Bronchial epithelial cell (primary cell): ENCODE measurements at places on chromosomes 2 and 18.

DNA sequence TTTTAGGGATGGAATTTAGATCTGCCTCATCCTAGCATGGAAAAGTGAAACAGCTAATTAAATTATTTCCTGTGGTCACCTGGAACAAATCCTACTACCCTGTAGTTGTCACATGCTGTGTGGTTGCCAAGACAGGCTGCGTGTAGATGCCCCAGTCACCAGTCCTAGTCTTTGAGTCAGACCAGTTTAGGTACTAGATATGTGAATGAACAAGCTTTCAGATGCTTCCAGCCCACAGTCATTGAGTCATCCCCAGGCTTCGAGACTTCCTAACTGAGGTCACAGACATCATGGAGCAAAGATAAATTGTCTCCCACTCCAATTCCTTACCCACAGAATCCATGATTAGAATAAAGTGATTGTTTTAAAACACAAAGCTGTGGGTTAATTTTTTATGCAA is 35.8 kb upstream of the GRB14 start:
- peak; percentile 94 for DNase-seq

DNA sequence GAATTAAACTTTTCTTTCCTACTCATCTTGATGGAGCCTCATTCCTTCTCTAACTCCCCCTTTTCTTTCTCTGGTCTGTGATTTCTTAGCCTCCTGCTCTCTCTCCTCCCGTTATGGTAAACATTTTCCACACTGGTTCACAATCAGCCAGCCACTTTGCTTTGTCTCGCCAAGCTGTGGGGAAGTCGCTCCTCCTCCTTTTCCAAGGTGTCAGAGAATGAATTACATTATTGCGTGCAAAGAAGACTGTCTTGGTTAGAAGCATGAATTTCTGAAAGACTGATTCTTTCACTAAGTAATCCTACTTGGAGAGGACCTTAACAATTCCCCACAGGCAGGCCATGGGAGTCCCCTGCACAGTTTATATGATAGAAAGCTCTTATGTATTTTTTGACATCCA is 46.1 kb downstream of the RASGRP3 start:
- no peak for DNase-seq

GRCh38 chr18:80254971-80255500 is 7.7 kb upstream of the PARD6G start:
- DNase-seq, result no peak

DNA sequence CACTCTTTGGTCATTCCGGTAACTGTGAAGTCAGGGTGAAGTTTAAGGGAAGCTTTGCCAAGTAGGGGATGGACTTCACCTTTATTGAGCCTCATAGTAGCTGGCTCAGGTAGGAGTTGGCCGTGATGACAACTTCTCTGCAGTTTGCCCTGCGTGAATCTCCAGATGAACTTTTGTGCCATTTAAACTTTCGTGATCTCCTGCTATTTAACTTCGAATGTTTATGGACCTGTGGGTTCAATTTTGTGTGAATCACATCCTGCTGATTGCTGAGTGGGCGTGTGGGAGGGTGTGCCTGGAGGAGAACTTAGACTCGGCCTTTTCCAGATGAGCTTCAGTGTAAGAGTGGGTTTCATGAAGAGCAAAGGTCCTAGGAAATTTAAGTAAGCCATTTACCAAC is 4.2 kb downstream of the UGT1A1 start:
- peak; percentile 68 for DNase-seq

DNA sequence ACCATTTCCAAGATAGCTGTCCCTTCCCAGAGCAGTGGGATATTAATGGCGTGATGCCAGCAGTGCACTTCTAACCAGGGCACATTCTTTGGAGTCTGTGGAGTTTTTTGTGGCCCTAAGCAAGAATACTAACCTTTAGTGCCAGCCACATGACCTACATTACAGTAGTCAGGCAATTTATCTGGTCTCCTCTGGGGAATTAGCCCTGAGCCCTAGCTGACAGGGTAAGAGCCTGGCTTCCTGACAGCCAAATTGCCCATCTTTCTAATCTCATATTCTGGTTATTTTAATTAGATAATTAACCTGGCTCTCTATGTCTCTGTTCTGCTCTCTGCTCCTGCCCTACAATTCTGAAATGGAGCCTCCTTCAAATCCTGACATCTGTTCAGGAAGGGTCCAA is 5.2 kb downstream of the PFN4 start:
- DNase-seq, result no peak

- DNase-seq, result no peak
These were observed 12.4 kb downstream of the PTPN4 start for GRCh38 chr2:119772128-119772527.

DNA sequence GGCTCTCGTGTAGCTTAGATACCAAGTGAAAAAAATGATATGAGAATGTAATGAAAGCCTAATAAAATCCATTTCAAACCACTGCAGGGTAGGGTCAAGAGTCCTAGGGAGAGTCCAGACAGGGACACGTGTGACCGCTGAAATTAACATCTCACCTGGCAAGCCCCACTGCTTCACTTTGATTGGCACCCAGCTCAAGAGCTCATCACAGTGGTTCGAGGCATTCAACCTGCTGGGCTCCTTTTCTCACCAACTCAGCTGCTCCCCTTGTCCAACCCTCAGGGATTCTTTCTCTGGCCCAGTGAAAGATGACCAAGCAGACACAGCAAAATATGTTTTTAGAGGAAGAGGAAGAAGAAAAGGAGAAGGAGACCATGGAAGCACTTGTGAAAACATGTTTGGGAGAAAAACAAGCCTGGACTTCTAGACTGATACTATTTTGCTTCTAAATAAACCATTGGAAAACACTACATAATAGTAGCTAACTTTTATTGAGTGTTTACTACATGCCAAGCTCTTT is 49.2 kb upstream of the CREB1 start:
- DNase-seq, result peak; percentile 39

DNA sequence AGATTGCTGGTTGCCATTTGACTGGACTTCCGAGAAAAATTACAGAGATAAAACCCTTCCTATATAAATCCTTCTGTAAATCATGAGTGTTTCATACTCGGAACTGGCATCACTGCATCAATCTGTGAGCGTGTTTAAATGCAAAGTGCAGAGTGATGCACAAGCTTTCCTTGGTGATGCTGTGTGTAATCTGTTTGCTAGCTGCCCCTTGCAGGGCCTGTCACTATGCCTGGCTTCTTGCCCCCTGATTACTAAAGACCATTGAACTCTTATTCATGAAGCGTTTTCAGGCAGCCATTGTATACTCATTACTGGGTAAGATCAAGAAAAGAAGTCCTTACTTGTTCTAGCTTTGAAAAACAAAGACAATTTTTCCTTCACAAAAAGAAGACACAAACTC is 266.9 kb upstream of the FANCL start:
- DNase-seq, result no peak

DNA sequence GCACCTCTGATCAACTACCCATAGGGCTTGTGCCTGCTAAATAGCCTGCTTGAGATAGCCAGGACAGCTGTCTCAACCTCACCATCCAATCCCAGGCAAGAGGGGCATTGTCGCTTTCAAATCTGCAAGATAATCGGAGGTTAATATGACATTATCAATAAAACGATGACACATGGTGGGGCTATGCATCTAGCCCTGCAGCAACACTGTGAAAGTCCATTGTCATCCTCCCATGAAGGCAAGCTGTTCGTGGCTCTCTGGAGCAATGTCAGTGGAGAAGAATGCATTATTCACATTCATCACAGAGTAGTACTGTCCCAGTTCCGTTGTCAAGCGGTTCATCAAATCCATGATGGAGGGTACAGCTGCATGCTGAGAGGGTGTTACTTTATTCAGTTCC is 18.9 kb upstream of the KLHL23 start:
- no peak for DNase-seq

GRCh38 chr2:30769891-30770462 is 37.3 kb downstream of the CAPN13 start:
- no peak for DNase-seq

GRCh38 chr2:120984452-120985173 is 248.9 kb downstream of the GLI2 start:
- no peak for DNase-seq

DNA sequence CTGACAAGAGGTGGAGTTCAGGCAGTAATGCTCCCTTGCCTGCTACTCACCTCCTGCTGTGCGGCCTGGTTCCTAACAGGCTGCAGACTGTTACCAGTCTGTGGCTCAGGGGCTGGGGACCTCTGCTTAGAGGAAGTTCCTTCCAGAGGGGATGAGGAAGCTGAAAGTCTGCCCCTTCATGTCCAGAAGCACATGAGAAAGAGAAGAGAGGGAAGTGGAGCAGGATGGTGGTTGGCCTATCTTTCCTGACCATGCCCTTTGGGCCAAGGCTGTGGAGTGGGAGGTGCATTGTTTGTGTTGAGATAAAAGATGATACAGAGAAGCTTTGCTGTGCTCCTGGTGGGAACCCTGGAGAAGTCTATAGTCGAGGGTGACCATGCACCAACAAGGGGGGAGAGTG is 112.5 kb downstream of the LPIN1 start:
- DNase-seq, result no peak

- DNase-seq, result no peak
These were observed 46.8 kb downstream of the GFPT1 start for GRCh38 chr2:69340101-69340775.

DNA sequence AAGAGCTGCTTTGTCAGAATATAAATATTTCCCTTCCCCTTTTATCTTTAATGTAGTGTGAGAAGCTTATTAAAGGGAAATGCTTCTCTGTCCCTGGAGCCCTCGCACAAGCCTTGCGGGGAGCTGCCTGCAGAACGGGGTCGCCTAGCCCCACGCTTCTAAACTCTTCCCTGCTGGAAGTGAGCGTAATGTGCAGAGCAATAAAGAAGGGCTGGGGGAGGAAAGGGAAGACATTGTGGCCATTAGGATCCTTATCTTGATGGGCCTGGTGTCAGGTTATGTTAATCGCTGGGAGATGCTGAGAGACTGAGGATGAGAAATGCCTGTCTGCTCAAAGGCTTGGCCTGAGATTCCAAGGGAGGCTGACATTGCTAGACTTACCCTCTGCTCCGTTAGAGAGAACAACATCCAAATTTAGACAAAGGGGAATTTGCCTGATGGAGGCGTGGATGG is 18.9 kb upstream of the FZD7 start:
- DNase-seq, result no peak

DNA sequence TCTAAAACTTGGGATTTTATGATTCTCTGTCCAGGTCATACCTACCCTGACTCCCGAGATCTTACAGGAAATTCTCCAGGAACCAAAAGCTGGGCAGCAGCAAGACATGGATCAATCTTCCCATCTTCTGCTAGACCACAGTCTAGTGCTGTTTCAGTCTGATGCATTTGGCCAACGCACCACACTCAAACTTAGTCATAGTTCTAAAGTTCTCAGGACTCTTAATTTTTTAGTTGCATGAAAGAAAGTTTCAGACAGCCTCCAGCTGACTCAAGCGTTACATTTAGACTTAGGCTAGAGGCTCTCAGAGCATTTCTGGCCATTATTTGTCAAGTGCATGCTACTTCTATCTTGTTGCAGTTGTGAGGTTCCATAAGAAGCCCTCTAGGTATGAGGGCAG is 230.1 kb upstream of the CCDC150 start:
- DNase-seq, result no peak

DNA sequence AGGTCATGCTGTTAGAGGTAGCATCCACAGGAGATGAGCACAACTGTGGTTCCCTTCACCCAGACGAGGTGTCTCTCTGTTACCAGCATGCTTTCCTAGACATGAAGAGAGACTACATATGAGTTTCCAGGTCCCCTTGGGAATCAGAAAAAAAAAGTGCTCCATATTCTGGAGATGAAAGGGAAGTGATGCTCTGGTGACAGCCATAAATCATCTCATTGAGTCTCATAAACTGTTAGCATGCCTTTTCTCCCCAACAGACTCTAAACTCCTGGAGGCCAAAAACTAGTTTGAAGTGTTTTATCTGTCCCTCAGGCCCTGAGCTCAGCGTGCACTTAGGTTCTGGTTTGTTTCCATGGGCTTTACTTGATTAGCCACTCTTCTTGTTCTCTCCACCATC is 124.6 kb upstream of the CREB1 start:
- no peak for DNase-seq

DNA sequence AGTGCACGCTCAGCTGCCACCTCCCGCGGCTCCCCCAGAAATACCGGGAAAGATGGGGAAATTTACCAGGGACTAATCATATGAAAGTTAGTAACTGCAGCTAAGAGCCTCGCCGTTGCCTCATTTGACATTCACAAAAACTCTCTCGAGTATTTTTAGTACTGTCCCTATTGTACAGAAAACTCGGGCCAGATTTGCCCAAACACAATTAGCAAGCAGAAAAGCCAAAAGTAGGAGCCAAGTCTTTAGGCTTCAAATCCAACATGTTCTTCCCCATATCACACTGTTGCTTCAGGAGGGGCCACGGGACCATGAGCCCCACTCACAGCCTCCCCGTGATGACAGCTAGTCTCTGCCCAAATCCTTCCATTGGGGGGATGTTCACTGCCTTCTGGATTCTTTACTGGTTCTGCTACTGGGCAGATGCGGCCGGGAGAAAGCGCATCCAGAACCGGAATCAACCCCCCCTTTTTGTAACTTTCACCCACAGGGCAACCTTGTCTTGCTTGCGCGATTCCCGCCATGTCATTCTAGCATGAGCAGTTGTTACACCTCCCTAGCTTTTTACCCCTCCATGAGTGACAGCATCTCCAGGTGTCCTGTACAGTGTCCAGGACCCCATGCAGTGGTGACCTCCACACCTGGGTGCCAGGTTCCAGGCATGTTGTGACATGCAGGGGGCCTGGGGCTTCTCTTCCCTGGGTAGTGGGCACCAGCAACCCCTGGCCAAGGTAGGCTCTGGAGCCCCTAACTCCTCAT is 35.2 kb downstream of the CENPO start:
- DNase-seq, result no peak

GRCh38 chr2:14635391-14635871 is 2.9 kb downstream of the LRATD1 start:
- DNase-seq, result peak; percentile 78

- DNase-seq, result no peak
These were observed 81.9 kb upstream of the VWC2L start for GRCh38 chr2:214328941-214329340.

- DNase-seq, result no peak
These were observed 7.6 kb downstream of the GPATCH11 start for GRCh38 chr2:37091873-37092272.

GRCh38 chr2:99691926-99692325 is 202.1 kb upstream of the REV1 start:
- DNase-seq, result no peak

DNA sequence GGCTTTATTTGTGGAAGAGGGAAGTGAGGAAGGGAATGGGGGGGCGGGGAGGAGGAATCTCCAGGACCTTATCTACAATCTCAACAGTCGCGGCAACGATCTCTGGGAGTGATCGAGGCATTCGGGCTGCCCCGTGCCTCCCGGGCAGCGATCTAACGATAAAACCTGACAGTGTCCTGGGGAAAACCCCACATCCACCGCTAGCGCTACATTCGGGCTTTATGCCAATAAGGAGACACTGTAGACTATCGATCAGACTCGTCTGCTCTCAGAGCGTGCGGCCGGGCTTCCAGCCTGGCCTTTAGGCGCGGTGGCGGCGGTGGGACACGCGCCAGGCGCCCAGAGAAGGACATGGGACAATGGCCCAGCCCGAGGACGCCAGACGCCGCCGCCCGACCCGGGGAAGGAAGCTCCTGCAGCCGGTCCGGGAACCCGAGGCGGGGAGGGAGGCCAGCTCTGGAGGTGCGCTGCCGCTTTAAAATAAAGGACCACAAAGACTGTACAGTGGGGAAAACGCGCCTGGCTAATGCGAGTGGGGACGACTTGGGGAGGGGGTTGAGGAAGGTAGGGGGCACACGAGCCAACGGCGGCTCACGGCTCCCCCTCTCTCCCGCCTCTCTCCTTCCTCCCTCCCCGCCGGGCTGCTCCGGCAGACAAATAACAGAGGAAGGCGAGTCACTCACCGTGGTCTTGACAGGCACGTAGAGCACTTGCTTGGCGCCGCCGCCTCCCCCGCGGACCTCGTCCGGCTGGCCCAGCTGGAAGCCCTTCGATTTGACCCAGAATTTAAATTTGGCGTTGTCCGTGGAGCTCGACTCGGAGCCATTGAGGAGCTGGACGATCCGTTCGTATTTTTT is 2.2 kb downstream of the NOL4 start:
- peak; percentile 10 for DNase-seq
